ENCODE measurements at places on chromosomes 4 and X.

DNA sequence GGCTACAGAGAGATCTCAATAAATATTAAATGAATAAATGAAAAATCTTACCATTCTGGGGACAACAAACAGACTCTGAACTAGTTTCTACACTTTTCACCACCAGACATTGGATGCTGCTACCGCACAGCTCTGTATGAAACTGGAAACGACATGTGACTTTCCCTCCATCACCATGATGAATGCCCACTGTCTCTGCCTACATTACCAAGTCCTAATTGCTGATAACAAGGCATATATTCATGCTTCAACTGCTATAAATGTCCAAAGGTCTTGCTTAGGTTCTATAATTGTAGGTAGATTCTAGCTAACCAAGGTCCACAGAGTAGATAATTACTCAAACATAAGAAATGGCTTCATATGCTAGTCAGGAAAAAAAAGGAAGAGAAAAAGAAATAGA, 399.4 kb upstream of the ADGRL3 start:
- DNase-seq = no peak

DNA sequence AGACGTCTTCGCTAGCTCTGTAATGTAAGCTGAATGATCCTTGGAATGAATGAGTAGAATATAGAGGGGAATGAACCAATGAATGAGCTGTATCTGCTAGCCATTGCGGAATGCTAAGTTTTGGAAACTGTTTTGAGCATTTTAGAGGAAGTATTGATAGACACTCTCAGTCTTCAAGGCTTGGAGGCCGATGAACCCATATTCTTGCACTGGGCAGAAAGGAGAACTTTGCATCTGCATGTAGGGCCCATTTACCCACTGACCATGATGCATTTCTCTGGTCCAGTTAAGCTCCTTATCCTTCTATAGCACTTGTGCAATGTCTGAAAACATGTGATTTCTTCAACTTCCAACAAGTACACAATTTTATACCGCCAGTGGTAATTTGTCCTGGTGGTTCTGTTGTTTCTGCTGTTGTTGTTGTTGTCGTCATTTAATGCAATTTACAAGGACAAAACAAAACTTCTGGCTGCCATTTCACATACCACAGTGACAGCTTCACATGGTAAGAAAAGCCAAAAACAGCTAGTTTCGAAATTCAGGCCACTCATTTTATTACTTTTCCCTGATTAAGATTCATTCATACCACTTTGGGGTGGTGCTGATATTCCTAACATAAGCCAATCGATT, 85.0 kb upstream of the MTM1 start:
- no peak for DNase-seq

DNA sequence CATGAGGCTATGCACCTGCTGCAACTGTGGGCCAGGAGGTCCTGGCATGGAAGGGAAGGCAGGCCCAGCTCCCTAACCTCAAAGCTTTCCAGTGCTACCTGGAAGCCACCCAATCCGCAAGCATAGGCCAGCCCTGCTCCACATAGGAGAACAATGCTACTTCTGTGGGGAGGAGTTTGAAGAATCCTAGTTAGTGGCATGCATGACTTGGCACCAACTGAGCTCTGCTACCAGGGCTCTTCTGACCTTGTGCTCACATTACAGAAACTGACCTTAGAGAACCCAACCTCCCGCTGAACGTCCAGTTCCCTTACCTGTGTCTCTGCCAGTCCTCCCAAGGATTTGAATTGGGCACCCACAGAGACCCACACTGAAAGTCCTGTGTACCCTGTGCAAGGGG, 58.8 kb downstream of the USP46 start:
- no peak for DNase-seq

DNA sequence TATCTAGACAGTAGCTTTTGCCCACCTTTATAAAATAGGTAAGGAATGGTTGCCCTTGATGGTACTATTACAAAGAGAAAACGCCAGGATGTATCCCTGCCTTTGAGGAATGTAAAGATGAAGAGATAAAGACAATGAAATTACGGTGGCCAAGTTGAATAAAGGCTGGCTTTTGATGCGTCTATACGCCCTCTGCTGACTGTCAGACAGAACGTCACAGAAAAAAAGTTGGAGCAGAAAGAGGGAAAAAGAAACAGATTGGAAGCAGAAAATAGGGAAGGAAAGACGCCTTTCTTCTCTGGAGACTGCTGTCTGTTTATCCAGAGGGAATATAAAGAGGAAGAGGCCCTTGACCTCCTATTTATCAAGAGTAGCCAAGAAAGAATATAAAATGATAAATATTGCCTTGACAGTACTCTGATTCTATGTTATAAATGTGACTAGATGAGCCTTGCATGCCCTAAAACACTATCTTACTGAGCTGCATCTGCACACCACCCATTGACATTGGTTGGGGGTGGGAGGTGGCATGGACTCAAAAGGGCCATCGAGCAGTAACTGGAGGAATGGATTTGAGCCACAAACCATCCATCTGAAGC, 30.6 kb downstream of the PCDH19 start:
- no peak for DNase-seq

DNA sequence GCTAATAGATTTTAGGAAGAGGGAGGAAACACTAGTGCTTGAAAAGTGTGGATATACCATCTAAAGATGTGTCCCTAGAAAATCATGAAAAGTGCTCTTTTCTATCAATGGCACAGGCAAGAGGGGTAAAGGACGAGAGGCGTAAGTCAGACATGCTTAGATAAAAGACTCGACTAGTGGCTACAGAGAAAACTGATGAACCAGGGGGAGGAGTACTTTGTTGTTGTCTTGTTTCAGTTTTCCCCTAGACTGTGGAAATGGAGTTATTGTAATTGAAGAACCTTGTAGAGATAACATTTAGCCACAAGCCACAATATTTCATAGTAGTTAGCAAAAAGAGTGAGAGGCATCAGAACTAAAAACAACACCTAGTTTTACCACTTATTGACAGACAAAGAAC, 21.4 kb downstream of the GALNTL6 start:
- no peak for DNase-seq

DNA sequence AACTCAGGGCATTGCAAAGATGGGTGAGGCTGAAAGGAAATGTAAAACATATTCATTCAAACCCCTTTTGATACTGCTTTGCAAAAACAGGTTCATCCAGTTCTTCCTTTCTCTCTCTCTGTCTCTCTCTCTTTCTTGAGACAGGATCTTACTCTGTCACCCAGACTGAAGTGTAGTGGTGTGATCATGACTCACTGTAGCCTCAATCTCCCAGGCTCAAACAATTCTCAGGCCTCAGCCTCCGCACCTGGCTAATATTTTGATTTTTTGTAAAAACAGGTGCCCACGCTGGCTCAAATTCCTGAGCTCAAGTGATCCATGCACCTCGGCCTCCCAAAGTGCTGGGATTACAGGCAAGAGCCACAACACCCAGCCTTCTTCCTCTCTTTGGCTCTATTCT, 15.6 kb upstream of the DCHS2 start:
- DNase-seq = no peak

DNA sequence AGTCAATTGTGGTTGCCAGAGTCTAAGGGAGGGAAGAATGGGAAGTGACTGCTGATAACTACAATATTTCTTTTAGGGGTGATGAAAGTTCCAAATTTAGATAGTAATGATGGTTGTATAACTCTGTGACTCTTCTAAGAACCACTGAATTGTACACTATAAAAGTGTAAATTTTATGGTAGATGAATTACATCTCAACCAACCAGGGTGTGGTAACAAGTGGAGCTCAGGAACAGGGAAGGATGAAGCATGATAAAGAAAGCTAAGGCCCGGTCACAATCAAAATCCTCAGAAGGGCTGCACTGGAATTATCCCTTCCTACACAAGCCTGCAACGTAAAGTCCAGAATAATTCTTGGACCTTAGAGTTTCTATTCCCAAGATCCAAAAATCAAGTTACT, 143.2 kb downstream of the PPARGC1A start:
- DNase-seq = no peak

- DNase-seq = no peak
These were observed 146.3 kb downstream of the SHROOM3 start for GRCh38 chr4:76581077-76581962.

DNA sequence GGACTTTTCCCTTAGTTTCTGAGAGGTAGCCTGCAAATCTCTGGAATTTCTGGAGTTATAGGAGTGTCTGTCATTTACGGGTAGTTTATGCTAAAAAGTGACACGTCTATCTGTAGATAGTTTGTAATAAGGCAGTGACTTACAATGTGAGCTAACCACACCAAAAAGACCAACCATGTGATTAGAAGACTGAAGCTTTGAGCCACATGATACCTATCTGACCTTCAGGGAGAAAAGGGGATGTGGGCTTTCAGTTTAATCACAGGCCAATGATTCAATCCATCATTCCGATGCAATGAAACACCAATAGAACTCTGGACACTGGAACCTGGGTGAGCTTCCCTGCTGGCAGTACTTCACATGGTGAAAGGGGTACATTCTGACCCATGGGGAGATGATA, 254.6 kb upstream of the GK2 start:
- DNase-seq = no peak

- no peak for DNase-seq
These were observed 63.4 kb downstream of the GALNTL6 start for GRCh38 chr4:171876636-171877035.

- no peak for DNase-seq
These were observed 234.8 kb downstream of the SCFD2 start for GRCh38 chr4:53130896-53131561.

- no peak for DNase-seq
These were observed 357.9 kb downstream of the PPP3CA start for GRCh38 chr4:100989401-100989800.

DNA sequence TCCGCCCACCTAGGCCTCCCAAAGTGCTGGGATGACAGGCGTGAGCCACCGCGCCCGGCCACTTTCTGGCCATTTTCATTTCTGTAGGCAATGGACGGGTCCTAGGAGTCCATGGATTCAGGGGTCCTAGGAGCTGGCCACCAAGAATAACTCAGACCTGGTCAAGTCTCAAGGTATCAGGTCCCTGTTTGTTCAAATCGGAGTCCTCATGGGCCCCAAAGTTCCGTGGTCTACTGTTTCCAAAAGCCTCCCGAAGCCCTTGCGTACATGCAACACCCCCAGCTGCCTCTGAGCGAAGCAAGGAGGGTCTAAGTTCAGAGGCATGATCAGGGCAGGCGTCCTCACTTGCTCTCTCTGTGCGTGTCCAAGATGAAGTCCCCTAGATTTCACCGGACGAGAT, 30.1 kb downstream of the P2RY8 start:
- no peak for DNase-seq

DNA sequence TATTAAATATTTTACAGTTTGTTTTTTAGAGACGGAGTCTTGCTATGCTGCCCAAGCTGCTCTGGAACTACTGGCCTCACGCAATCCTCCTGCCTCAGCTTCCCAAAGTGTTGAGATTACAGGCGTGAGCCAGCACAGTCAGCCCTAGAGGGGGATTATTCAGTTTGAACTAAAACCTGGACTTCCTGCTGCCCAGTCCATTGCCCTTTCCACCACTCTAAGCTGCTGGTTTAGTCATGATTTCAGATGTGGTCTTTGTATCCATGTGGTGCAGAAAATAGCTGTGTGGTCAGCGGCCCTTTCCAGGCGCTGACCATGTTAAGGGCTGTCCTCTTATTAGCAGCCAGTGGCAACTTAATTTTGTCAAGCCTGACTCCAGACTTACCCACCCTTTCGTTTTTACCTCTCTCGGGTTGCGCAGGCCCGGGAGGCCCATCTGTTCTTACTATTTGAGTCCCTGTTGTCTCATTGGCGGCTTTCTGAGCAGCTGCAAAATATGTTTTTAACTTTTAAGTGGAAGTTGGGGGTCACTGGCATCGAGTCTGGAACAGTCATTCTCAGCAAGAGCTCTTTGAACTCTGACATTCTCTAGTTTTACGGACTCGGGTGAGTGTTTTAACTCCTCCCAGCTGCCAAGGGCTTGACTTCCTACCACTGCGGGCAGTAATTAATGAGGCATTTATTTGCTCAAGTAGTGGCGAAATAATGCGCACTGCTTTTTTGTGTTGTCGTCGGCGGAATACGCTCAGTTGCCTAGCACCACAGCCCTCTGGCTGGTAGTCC, 773 bp upstream of the VMA21 start:
- no peak for DNase-seq

DNA sequence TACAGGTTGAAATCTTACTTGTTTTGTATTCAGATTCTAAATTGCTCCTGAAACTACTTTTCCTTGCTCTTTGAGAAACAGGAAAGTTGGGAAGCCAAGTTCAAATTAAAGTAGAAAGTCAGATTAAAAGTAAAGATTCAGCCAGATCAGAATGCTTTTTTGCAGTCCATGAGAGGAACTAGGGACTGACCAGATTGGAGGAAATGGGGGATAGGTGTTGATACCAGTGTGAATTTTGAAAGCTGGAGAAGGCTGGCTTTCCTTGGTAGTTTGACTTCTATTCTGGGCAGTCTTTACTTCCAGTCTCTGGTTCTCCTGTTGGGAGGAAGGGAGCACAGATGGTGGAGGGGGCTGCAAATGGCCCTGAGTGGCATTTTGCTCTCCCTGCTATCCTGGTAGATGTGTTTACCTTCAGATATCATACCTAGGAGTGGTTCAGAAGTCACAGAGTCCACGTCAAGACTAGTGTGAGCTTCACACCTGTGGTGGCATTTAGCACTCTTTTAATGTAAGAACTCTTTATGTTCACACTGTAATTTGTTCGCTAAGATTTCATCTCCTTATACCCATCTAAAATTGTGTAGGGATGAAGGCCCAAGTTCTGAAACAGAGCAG, 68.8 kb downstream of the FNIP2 start:
- DNase-seq = no peak

DNA sequence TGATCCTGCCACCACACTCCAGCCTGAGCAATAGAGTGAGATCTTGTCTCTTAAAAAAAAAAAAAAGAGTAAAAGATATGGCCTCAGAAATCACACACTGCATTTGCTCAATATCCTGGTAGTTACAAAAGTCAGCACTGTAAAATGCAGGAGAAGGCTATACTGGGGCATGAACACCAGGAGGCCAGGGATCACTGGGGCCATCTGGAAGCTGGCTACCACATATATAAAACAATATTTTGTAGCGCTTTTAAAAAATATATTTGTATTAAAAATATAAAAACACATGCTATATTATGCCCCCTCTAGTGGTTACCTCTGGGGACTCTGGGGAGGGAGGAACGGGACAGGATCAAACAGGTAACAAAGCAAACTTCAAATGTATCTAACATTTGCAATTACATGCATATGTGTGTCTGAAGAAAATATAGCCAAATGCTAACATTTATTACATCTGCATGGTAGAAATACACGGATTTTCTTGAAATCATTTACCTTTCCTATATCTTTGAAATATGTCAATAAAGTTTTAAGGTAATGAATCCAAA, 4.0 kb downstream of the C4orf46 start:
- DNase-seq = no peak

All from NCI-H1417 treated with DMSO at 0.1 percent for 48 hours (cell line).